Activated CD4-positive, alpha-beta T cell treated with anti-CD3 and anti-CD28 coated beads, Interleukin-2, amount 10 ng/mL, durations not matched to agents 24 days and 14 days (primary cell): ENCODE measurements at places on chromosomes 2 and 18.

- no peaks in the 10 kb centered on the region for H3K4me1 ChIP-seq
- no peak overlapping the region for H3K27ac ChIP-seq
- H3K4me3 ChIP-seq, result no peak overlapping the region
- H3K36me3 ChIP-seq, result no peaks in the 10 kb centered on the region
These were observed 76.9 kb downstream of the MC4R start for GRCh38 chr18:60295674-60296073.

GRCh38 chr2:60528281-60529020, 25.0 kb downstream of the BCL11A start:
- H3K4me1 ChIP-seq, result no peaks in the 10 kb centered on the region
- H3K27ac ChIP-seq, result no peak overlapping the region
- H3K27me3 ChIP-seq, result peaks cover 41% of the 10 kb centered on the region
- no peak for DNase-seq

- peak; percentile 84 for DNase-seq
- H3K36me3 ChIP-seq, result peaks cover 22% of the 10 kb centered on the region
- peaks cover 6% of the 10 kb centered on the region for H3K27me3 ChIP-seq
- peaks cover 26% of the 10 kb centered on the region for H3K4me1 ChIP-seq
These were observed 954 bp downstream of the CCNT2 start for GRCh38 chr2:134919341-134920210.

- H3K4me3 ChIP-seq, result peak overlapping the region; percentile 65
- H3K27me3 ChIP-seq, result peaks cover 45% of the 10 kb centered on the region
- peaks cover 3% of the 10 kb centered on the region for H3K4me1 ChIP-seq
- no peak overlapping the region for H3K27ac ChIP-seq
- no peaks in the 10 kb centered on the region for H3K36me3 ChIP-seq
These were observed 1.1 kb downstream of the TFCP2L1 start for GRCh38 chr2:121283670-121284462.

GRCh38 chr18:390741-391478, 109.6 kb downstream of the COLEC12 start:
- no peak overlapping the region for H3K27ac ChIP-seq
- peaks cover 3% of the 10 kb centered on the region for H3K4me1 ChIP-seq
- no peaks in the 10 kb centered on the region for H3K36me3 ChIP-seq

DNA sequence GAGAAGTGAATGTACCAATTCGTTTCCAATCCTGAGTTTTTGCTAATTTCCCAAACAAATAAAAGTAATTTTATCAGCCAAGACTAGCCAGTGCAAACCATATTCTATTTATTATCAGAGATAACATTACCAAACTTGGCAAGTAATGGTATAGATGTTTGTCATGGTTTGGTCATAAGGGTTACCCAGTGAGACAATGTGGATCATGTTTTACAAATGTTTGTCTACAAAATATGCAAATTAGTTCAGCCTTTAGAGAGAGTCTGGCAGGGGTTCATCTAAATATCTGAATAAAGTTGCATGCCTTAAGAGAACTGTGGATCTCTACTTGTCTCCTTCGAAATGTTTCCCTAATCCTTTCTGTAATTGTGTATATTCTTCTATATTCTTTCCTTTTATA, 152.2 kb downstream of the KCNH7 start:
- no peak for DNase-seq
- no peaks in the 10 kb centered on the region for H3K36me3 ChIP-seq
- H3K4me1 ChIP-seq, result no peaks in the 10 kb centered on the region
- no peak overlapping the region for H3K27ac ChIP-seq

- H3K4me1 ChIP-seq, result peaks cover 8% of the 10 kb centered on the region
- no peak for DNase-seq
- no peak overlapping the region for H3K4me3 ChIP-seq
- no peaks in the 10 kb centered on the region for H3K27me3 ChIP-seq
- H3K36me3 ChIP-seq, result peaks cover 41% of the 10 kb centered on the region
These were observed 43.1 kb downstream of the GYPC start for GRCh38 chr2:126699018-126699417.

DNA sequence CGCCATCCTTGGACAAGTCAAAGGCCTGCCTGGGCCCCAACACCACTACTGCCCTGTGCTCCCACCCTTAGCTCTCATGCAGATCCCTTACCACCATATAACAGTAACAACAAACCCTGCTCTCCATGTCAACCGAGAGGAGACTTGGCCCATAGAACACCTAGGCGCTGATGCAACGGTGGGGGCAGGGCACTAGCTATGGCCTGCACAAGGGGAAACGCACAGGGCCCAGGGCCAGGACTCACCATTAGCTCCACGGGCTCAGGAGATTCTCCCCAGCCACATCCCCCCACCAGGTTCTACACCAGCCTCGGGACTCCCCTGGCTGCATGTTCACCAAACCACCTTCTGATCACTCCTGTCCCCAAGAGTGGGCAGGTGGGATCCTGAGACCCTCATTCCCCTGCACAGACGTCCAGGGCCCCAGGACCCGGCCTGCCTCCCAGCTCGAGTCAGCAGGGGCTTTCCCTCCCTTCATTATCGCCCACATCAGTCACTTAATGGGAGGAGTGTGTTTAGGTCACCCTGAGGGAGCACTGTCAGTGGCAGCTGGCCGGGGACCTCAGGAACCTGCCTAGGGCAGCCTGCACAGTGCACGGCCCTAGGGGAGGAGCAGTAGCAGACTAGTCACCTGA, 29.3 kb downstream of the ANKMY1 start:
- H3K27ac ChIP-seq, result no peak overlapping the region
- H3K4me3 ChIP-seq, result no peak overlapping the region

- H3K27me3 ChIP-seq, result peaks cover 20% of the 10 kb centered on the region
- peak overlapping the region; percentile 91 for H3K4me3 ChIP-seq
- peaks cover 7% of the 10 kb centered on the region for H3K36me3 ChIP-seq
- peak; percentile 88 for DNase-seq
These were observed 1.8 kb downstream of the KIF5C start for GRCh38 chr2:148876595-148877402.

DNA sequence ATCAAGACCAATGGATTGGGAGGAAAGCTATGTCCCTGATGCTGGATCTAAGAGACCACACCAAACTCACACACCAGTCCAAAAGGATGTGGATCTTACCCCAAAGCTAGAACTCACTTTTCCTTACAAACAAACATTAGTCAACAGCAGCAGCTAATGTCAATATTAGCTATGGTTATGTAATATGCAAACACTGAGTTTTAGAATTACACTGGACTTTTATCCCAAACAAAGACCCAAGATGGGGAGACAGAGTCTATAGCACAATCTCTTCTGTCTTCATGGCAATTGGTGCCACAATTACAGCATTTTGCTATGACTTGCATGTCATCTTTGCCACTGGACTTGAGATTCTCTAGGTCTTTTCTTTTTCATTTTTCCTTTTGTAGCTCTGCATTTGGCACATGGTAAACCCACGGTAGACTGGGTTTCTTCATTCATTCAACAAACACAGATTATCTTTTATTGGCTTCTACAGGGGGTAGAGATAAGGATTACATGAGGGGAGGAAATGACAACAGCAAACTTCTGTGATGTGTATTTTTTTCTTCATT, 59.0 kb downstream of the SPRED2 start:
- no peak for DNase-seq
- H3K36me3 ChIP-seq, result no peaks in the 10 kb centered on the region
- peaks cover 18% of the 10 kb centered on the region for H3K4me1 ChIP-seq
- no peaks in the 10 kb centered on the region for H3K27me3 ChIP-seq
